NCI-H82 (cell line): ENCODE measurements at places on chromosomes 12 and 14.
A peak's percentile ranks its signal among the peaks of the same experiment; 100 is the strongest.

- DNase-seq: no peak
These were observed 1006.0 kb upstream of the USP15 start for GRCh38 chr12:61254225-61254624.

DNA sequence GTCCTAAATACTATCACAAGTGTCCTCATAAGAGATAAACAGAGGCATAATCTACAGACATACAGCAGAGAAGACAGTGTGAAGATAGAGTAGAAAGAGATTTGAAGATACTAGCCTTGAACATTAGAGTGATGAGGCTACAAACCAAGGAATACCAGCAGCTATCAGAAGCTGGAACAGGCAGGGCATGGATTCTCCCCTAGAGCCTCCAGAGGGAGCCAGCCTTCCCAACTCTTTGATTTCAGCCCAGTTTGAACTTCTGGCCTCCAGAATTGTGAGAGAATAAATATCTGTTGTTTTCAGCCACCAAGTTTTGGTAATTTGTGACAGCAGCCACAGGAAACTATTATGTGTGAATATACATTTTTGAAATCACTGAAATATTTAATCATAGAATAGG lies 47.2 kb downstream of the CCDC91 start:
- peak; percentile 28 for DNase-seq

- DNase-seq: no peak
These were observed 16.7 kb upstream of the TTC9 start for GRCh38 chr14:70624972-70625371.

DNA sequence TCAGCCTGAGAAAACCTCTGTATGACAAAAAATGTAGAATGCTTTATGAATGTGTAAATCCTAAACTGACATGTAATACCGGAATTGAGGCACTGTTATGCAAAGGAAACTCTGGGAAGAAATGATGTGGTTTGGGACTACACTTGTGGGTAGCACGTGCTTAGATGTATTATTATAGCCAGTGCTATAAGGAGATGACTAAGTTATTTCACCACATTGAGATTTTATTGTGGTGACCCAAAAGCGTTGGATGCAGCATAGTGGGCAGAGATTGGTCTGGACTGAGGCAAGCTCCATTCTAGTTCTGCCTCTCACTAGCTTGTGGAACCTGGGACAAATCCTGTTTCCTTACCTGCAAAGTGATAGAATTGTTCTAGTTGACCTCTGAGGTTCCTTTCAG lies 172.2 kb downstream of the SNAPC1 start:
- DNase-seq: no peak

GRCh38 chr14:104142946-104143470 lies 4.6 kb downstream of the KIF26A start:
- DNase-seq: no peak

- DNase-seq: no peak
These were observed 226.1 kb downstream of the CHST11 start for GRCh38 chr12:104682790-104683279.

DNA sequence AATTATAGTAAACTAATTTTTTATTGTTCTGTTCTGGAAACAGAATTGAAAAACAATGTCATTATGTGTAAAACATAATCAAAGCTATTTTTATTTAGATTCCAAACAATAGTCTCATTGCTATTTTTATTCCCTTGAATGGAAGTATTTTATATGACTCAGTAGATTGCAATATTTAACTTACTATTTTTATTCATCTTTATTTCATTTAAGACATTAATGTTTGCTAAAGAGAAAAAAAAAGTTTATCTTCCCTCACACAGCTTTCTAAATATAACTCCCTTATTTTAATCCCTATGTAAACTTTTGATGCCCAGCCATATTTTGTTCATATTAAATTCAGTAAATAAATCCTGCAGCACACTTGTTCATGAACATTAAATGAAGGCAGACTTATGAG lies 622.4 kb downstream of the SLC6A15 start:
- no peak for DNase-seq

DNA sequence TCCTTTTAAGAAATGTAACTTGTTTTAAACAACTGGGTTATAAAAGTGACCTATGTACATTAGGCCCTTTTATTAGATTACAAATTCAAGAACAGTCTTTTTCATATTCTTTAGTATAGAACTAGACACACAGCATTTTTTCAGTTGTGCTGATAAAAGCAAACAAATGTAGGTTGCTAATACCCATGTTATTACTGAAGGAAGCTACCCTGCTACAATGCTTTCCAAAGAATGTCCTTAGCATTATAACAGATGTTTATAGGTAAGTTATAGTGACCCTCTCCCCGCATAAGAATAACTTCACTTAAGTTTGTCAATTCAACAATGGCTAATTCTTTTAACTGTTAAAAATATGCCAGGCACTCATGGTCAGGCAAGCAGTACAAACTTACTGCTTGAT lies 17.9 kb downstream of the RTRAF start:
- no peak for DNase-seq

- DNase-seq: peak; percentile 6
These were observed 214.7 kb downstream of the PHLDA1 start for GRCh38 chr12:75816897-75817296.

DNA sequence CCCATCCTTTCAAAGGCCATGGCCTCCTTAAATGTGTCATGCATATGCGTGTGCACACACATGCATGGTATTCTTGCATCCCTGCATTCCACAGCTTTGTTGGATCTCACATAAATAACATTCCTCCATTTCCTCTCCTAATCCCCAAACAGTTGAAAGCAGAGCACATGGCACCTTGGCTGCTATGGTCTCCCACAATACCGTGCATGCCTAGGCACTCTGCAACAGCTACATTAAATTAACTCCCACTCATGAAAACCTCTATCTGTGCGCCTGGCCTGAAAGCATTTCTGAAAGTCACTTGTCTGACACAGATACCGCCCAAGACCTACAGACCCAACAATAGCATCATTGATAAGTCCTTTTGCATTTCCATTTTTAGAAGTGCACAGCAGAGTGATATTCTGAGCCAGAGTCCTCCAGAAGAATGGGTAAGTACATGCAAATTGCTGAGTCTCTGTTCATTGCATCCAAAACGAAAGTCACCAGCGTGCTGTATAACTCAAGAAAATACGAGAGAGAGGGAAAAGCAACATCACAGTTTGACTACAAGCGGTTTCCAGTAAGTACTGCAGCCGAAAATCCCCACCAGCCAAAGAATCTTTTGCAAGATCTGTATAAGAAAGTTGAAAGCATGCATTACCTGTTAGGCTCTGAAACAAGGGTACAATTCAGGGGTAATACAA lies 436 bp downstream of the ASB2 start:
- no peak for DNase-seq

- DNase-seq: no peak
These were observed 943 bp downstream of the TESPA1 start for GRCh38 chr12:54983536-54984101.

- DNase-seq: no peak
These were observed 233.8 kb upstream of the SEL1L start for GRCh38 chr14:81767266-81767995.

DNA sequence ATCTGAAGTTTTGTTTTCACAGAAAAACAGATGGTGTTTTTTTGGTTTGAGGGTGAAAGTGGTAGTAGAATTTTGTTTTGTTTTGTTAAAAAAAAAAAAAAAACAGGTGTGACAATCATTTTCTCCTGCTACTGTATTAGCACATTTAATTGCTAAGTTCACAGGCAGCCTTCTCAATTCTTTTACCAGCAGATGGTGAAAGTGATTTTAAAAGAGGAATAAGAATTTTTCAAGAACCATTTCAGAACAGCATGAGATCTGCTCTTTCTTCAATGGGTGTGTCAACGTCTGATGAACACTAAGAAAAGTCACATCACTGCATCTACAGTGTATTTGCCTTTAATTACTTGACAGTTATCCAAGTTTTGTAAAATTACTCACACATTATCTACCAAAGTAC lies 303.7 kb upstream of the USP15 start:
- no peak for DNase-seq

- DNase-seq: peak; percentile 32
These were observed 23.9 kb downstream of the FERMT2 start for GRCh38 chr14:52926953-52927352.

DNA sequence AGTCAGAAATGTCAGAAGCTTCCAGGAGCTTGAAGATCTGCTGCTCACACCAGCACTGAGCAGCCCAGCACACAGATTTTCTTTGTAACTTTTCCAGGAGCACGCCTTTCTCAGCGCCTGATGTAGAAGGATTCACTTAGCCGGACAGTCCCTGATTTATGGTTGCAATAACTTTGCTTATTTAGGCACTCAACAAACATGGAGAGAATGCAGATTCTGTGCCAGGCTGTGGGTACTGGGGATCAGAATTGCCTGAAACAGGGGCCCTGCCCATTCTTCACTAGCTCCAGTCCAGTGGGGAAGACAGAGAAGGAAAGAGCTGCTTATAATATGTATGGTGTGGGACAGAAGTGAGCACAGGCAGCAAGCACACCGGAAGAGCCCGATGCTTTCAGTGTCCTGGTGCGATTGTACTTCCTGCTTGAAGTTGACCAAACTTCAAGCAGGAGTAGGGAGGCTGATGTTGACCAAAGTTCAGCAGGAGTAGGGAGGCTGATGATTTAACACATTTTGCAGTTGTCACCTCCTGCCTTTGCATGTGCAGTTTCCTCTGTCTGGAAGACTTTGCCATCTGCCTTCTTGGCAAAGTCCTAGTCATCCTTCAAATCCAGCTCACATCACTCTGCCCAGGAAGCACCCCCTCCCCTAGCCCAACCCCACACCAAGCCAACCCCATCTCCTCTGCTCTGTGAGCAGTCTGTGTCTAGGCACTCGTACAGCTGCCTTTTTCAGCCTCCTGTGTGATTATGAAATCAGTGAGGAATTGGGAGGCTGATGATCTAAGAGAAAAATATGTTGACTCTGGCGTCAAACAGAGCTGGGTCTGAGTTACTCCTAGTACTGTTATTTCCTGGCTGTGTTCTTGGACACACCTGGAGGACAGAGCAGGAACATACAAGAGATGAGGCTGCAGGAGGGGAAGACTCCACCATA lies 12.0 kb upstream of the PRIMA1 start:
- no peak for DNase-seq

DNA sequence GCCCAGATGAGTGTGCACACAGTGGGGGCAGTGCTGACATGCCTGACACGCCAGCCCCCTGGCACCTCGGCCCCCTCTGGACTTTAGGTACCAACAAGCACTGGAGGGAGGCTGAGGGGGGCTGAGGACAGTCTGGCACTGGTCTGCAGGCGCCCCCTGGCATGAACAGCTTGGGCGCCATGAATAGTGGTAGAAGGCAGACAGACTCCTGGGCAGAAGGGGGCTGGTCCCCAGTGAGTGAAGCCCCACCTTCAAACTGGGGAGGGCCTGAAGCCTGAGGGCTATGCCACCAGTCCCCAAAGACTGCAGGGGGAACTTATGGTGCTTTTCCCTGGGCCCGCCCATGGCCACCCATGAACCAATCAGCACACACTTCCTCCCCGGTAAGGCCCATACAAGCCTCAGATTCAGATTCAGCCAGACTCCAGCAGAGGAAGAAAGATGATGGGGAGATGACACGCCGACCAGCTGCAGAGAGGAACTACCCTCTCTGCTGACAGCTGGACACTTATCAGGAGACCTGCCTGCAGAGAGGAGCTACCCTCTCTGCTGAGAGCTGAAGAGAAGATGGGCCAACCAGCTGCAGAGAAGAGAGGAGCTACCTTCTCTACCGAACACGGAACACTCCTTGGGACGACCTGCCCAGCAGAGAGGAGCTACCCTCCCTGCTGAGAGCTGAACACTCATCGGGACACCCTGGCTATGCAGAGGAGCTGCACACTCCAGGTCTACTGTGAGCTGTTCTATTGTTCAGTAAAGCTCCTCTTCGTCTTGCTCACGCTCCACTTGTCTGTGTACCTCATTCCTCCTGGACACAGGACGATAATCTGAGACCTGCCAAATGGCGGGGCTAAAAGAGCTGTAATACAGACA lies 324.5 kb downstream of the PCNX1 start:
- DNase-seq: no peak

- DNase-seq: no peak
These were observed 41.2 kb downstream of the RAB21 start for GRCh38 chr12:71795901-71796300.

DNA sequence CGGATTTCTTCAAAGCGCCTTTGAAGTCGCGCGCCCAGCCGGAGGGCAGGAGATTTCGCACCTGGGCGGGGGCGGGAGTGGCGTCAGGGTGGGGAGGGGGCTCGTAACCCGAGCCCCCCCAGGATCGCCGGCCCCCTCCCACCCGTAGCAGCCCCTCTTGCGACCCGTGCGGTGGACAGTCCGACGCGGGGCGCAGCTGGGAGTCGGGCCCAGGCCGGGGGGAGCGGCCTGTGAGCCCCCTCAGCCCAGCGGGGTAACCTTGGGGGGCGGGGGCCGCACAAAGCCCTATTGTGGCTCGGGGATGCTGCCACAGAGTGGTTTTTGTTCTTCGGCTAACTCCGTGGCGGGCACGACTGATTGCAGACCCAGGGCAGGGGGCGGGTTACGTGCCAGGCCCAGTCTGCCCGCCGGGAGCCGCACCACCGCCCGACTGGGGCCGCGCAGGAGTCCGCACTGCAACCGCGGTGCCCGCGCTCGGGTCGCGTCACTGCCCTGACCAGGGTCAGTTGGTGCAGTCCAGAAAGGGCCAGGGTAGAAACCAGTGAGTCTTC lies 4.2 kb upstream of the AAAS start:
- DNase-seq: no peak

DNA sequence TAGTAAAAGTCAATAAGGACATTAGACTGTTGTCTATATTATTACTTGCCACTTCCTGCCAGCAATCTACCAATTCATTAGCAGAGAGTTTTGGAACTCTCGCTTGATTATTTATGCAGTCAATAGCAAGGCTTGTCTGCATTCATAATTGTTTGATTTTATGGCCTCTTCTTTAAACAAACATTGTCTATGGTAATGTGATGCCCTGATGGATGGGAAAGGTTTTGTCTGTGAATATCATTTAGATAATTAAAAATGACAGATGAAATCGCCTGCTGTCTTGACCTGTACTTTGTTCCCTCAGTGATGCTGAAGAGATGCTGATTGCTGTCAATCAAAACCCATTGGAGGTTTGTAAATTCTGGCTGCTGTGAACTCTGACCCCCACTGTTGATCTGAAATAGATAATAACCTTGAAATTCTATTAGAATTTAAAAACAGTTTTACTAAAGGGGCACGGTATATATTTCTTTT lies 455.3 kb downstream of the NPAS3 start:
- no peak for DNase-seq

DNA sequence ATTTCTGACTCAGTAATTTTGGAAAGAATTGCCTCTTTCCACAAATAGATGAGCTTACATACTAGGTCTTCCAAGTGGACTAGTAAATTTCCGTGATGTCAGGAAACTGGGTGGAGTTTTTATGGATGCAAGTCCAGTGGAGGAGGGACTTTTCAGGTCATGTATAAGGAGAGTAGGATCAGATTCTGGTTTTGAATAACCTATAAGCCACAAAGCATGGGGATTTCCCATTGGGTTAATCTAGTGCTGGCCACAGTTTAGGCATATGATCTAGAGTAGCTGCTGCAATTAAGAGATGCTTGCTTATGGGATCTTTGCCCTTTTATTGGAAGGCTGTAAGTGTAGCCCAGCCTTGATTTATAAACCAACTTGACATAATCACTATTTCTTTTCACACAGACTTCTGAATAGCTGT lies 33.8 kb downstream of the STK38L start:
- peak; percentile 53 for DNase-seq

- peak; percentile 11 for DNase-seq
These were observed 83.4 kb downstream of the KIF26A start for GRCh38 chr14:104221636-104222369.
